ENCODE measurements at places on chromosomes 5 and 9.

- no peak for DNase-seq
Measured at GRCh38 chr9:87596862-87597261, 99.2 kb downstream of the DAPK1 start.

DNA sequence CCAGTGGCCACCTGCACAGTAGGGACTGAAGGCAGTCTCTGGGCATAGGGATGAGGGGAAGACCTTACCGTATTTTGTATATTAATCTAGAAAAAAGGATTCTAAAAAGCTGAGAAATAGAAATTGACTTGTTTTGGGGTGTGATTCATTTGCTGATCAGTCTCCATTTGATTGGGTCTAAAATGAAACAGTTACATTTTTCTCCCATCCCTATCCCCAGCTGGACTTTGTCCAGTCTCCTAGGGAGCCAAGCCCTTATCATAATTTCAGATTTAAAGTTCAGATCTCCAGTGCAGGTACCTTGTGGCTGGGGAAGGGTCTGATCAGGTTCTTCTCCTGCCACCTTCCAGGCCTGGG is 240.8 kb downstream of the FANCC start:
- DNase-seq: no peak

DNA sequence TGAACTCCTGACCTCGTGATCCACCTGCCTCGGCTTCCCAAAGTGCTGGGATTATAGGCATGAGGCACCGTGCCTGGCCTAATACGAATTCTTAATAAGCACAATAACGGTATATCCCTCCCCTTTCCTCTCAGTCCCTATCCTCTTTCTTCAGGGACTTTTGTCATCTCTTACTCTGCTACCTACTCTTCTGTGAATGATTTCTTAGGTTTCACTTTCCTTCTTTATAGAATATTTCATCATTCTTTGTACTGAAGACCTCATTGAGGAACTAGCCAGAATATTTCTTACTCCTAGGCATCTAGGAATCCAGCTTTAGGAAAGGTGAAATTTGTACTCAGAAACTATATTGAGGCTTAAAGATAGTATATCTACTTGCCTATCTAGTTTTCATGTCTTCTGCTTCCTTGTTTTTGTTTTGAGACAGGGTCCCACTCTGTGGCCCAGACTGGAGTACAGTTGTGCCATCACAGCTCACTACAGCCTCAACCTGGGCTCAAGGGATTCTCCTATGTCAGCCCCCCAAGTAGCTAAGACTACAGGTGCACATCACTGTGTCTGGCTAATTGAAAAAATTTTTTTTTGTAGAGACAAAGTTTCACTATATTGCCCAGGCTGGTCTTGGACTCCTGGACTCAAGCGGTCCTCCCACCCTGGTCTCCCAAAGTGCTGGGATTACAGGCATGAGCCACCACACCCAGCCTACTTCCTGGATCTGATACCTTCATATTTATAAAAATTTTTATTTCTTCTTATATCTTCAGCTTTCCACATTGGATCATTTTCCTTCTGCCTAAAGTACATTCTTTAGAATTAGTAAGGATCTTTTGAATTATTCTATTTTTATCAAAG is 69.7 kb downstream of the GPBP1 start:
- DNase-seq: no peak

GRCh38 chr5:2029206-2029605 is 146.5 kb upstream of the IRX4 start:
- no peak for DNase-seq

- DNase-seq: no peak
Measured at GRCh38 chr5:40801771-40802562, 3.8 kb upstream of the PRKAA1 start.

DNA sequence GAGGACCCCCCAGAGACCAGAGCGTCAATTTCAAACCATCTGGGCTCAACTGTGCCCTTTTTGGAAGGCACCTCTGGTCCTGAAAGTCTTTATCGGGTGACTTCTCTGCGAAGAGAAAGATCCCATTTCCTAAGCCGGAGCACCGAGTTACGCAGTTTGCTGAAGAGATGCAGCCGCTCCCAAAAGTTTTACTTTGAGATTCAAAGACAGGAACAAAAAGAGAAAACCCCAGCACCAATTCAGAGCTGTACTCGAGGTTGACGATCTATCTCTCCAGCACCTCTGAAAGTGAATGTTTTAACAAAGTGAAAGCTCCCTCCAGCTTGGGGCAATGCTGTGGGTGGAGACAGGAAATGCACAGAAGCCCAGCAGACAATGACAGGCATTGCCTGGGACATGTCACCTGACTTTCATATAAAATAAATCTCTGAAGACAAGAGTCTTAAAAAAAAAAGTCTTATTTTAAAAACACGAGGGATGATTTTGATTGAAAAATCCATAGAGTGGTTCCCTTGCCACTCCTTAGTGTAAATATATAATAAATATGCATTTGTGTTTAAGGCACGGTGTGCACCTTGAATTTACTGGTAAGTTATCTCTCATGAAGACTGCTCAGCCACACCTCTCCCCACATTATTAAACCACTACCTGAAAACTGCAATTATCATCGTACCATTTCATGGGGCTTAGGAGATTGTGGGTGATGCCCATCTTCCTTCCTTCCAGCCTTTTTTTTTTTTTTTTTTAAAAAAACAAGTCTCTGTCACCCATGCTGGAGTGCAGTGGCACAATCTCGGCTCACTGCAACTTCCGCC is 79.9 kb downstream of the FNBP1 start:
- no peak for DNase-seq

DNA sequence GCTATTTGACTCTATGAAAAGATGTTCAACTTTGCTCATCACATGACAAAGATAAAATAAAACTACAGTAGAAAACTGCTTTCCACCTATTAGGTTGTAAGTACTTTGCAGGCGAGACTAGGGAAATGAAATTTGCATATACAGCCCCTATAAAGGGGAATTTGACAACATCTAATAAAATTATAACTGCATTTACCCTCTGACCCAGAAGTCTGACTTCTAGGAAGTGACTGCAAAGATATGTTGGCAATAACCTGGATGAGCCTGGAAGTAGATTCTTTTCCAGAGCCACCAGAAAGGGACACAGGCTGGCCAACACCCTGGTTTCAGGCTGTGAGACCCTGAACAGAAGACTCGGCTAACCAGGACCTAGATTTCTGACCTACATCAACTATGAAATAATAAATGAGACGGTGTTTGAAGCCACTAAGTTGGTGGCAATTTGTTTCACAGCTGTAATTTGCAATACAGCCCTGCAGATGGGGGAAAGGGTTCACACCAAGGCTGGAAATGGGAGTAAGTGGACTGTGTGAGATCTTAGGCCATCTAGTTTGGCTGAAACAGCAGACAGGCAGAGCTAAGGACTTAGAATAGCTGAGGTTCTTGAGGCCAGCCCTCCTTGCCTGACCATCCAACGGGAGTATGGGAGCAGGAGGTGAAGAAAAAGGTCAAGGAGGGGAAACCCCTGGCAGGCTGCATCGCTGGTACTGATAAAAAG is 106.6 kb downstream of the SIL1 start:
- DNase-seq: no peak

GRCh38 chr9:28120184-28120583 is 546.9 kb upstream of the C9orf72 start:
- no peak for DNase-seq

DNA sequence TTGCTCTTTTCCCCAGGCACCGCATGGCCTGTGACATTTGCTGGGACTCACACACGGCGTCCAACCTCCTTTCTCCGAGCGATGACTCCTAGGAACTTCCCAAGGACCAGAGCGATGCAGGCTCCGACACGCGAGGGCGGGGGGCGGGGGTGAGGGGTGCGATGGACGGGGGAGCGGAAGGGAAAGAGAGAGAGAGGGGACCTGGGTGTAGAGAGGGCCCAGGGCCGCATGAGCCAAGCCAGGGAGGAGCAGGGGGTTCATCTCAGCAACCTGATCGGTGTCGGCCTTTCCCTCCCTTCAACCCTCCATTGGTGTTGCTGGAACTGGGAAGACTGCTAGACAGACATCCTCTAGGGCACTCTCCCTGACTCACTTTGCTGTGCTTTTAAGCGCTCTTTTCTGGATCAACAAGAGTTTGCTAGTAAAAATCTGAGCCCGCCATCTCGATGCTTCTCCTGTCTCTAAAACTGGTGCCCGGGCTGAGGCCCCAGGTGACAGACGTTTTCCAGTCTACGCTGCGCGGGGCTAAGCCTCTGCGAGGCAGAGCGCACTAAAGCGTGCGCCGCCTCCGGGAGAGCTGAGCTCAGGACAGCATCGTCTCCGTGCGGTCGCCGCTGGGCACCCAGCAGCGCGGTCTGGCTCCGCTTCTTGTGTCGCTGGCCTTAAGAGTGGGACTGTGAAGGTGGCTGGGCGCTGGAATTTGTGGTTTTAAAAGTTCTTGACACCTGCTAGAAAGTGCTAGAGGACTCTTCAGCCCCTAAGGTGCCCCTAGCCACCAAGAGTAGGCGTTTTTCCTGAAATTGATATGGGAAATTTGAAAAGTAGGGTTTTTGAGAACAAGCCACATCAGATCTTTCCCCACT is 1.0 kb upstream of the TSLP start:
- no peak for DNase-seq

GRCh38 chr9:77877976-77878375 is 153.6 kb downstream of the GNAQ start:
- DNase-seq: no peak

DNA sequence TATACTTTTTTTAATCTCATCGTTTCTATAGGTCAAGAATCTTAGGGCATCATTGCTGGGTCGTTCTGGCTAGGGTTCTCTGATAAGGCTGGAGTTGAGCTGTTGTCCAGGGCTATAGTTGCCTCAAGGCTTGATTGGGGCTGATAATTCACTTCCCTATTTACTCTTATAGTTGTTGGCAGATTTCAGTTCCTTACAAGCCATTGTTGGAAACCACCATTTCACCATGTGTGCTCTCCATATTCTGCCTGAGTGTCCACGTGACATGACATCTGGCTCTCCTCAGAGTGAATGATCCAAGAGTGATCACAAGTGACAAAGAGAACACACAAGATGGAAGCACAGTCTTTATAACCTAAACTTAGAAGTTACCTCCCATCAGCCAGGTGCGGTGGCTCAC is 852.2 kb downstream of the EFNA5 start:
- no peak for DNase-seq

DNA sequence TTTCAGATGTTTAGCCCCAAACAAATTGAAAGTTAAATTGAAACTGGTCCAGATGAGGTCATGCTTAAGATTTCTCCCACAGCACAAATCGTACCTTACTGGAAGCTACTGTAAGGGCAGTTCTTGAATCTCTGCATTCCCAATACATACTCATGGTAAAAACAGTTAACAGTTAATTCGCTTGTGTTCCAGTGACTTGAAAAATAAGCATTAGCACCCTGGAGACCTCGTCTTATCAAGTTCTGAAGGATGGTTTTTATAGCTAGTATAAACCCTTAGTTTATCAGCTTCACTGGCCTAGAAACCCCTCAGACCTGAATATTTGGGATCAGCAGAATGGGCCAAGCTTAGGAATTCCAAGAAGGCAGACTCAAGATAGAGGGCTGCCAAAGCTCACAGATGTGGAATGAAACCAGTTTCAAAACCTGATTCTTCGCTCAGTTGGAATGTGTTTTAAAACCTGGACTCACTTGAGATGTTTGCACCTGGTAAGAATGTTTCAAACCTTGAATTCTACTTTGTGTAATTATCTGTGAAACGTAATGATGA is 103.6 kb downstream of the C9orf152 start:
- DNase-seq: peak; percentile 61

DNA sequence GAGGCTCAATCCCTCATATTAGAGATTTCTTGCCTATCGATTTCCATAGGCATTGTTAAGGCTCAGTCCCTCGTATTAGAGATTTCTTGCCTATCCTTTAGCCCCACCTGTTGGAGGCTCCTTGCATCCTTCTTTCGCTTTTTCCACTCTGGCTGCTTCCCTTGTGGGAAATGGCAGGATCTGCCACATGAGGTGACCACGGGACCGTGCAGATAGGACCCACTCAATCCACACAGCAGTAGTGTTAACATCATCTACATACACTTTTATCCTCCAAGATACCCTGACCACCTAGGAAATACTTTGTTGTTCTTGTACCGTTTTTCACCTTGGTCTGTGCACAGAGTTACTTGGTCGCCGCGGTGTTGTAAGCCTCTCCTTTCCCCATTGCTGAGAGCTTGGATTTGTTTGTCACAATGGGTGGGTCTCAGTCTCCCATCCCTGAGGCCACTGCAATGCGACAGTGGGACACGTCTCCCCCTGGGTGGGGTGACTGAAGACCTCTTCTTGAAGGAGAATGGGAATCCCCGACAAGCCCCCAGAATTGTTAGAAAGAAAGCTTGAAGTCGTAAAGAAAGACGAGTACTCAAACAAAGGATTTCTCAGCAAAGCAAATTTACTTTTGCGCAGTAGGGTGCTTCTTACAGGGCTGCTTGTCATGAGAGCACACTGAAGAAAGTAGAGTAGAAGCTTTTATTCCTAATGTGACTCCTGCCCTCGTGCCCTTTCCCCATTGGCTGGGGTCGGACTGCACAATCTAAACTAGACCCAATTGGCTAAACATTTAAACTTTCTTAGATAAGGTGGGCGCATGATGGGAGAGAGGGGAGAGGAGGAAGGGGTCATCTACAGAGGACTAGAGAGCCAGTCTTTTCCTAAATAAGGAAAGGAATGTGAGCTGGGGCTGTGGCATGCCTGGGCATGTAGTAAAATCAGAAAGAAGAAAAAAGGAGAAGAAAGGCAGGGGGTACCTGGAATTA is 19.8 kb downstream of the IFT74 start:
- DNase-seq: no peak

- DNase-seq: no peak
Measured at GRCh38 chr5:159567461-159567860, 237.2 kb upstream of the IL12B start.

- DNase-seq: no peak
Measured at GRCh38 chr5:124736082-124736804, 10.2 kb downstream of the ZNF608 start.

DNA sequence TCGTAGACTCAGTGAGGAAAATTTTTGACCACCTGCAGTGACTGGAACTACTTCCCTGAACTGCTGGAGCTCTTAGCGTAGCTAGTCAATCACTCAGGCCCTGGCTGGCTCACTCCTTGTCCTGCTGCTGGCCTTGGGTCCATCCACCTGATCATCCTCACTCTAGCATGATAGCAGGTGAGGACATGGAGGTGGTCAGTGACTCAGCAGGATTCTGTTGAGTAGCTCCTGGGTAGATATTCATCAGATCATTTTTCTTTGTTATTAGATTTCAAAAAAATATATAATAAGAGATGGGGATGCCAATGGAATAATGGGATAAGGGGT is 25.0 kb upstream of the SEMA4D start:
- DNase-seq: no peak

DNA sequence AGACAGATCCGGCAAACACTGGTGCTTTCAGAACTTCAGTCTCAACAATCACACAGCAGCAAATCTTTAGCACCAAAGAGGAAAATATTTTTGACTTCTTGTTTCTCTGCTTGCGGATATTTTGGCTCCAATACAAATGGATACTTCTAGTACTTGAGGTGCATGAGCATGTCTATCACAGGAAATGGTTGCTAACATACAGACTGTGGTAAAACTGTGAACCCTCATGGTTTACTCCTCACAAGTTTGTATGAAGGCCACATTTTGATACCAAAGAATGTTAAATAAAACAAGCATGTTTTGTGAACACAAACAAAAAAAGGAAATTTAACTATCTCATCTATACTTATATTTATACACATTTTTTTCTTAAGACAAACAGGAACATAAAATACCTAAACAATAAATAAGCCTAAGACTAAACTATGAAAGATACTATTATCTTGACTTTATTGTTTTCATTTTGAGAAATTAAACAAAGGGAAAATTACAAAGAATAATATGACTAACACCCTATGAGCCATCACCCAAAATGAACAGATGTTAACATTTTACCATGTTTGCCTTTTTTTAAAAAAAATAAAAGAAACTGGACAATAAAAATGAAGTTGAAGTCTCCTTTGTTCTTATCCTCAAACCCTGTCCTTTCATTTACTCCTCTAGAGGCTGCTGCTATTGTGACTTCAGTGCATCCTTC is 135.0 kb upstream of the LHFPL2 start:
- DNase-seq: no peak
